Thoracic aorta (tissue), 2 donors: ENCODE measurements at places on chromosomes 2 and 18. TPM values are rescaled to one million over a fixed set of nuclear protein-coding genes. Genes with fewer than 3 reads are reported as not detected.

The HTR2B gene
- total RNA-seq = 9.2 TPM

The CD8B2 gene
- total RNA-seq = not detected

The ZNF638 gene
- total RNA-seq = 230 TPM

The CCDC102B gene
- total RNA-seq = 24.6 TPM

The POTEI gene
- not detected for total RNA-seq

The LINC00305 gene
- not detected for total RNA-seq

GRCh38 chr2:25025229-25026007 lies 16.5 kb upstream of the EFR3B start:
- no peak overlapping the region for H3K4me3 ChIP-seq
- H3K36me3 ChIP-seq = no peaks in the 10 kb centered on the region
- no peak for DNase-seq
- H3K27ac ChIP-seq = no peak overlapping the region

GRCh38 chr18:5986257-5986931 lies 91.1 kb upstream of the TMEM200C start:
- H3K27ac ChIP-seq = no peak overlapping the region
- no peaks in the 10 kb centered on the region for H3K27me3 ChIP-seq
- no peak overlapping the region for H3K4me3 ChIP-seq
- H3K4me1 ChIP-seq = no peaks in the 10 kb centered on the region
- H3K36me3 ChIP-seq = no peaks in the 10 kb centered on the region
- DNase-seq = no peak

DNA sequence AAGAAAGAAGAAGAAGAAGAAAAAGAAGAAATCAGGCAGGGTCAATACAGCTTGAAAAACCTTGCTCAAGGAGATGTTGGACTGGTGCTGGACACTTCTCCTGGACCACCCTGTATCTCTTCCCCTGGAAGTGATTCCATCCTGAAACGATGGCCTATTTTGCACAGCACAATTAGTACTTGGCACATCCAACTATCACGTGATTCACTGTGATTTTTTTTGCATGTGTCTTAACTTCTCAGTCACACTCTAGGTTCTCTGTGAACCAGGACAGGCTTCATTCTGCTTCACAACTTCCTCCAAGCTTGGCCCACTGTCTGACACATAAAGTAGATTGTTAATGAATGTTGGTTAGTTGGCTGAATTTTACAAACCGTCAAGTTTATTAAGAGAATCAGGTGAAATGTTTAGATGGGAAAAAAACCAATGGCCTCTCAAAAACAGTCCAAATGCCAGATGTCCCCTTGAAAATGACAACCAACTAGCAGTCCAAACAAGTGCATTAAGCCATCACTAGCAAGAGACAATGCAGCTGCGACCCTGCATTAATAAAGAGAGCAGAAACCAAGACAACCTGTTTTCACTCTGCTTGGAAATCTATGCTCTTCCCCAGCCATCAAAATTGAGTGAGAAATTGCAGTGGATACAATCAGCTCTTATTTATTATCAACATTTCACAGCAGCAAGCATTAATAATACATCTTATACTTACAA lies 300.0 kb upstream of the CHAC2 start:
- H3K36me3 ChIP-seq = no peaks in the 10 kb centered on the region
- H3K27me3 ChIP-seq = no peaks in the 10 kb centered on the region
- H3K4me1 ChIP-seq = no peaks in the 10 kb centered on the region
- DNase-seq = no peak
- no peak overlapping the region for H3K4me3 ChIP-seq
- H3K27ac ChIP-seq = no peak overlapping the region

DNA sequence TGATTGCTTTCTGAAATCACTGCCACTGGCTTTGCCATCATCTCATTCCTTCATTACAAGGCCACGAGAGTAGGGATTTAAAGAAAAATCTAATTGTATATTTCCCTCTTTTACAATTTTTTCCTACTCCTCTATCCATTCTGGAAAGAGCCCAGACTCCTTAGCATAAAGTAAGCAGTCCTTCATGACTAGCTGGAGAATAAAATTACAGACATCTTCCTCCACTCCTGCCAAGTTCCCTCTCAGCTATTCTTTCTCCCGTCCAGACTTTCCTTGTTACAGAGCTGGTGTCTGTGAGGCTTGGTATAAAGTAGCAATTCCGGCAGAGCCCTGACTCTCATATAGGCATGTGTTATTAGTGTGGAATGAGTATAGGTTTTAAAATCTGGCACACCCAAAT lies 806.8 kb downstream of the PLCL1 start:
- DNase-seq = no peak
- no peaks in the 10 kb centered on the region for H3K4me1 ChIP-seq
- H3K36me3 ChIP-seq = no peaks in the 10 kb centered on the region
- H3K27ac ChIP-seq = no peak overlapping the region
- no peak overlapping the region for H3K4me3 ChIP-seq
- no peaks in the 10 kb centered on the region for H3K27me3 ChIP-seq

GRCh38 chr2:52341732-52342131 lies 1309.8 kb upstream of the NRXN1 start:
- H3K4me1 ChIP-seq = no peaks in the 10 kb centered on the region
- no peaks in the 10 kb centered on the region for H3K36me3 ChIP-seq
- H3K27me3 ChIP-seq = no peaks in the 10 kb centered on the region
- H3K4me3 ChIP-seq = no peak overlapping the region
- no peak for DNase-seq
- no peak overlapping the region for H3K27ac ChIP-seq
